Activated gamma-delta T cell treated with Interleukin-2 at 50 U/mL for 16 hours (primary cell): ENCODE measurements at places on chromosomes 3 and 15.

DNA sequence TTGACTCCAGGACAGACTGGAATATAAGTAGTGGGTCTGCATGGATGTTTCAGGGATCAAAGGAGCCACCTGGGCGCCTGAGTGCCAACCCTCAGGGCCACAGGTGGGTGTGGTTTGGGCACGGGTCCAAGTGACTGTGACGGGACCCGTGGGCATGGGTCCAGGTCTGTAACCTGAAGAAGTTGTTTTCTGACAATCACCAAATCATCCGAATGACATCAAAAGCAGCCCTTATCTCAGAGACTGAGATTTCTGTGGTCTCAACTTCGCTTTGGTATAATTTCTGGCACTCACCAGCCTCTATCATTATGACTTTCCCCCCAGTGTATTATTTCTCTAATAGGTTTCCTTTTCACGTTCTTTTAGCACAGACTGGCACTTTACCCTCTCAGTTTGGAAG is 24.4 kb downstream of the RLBP1 start:
- DNase-seq: no peak

DNA sequence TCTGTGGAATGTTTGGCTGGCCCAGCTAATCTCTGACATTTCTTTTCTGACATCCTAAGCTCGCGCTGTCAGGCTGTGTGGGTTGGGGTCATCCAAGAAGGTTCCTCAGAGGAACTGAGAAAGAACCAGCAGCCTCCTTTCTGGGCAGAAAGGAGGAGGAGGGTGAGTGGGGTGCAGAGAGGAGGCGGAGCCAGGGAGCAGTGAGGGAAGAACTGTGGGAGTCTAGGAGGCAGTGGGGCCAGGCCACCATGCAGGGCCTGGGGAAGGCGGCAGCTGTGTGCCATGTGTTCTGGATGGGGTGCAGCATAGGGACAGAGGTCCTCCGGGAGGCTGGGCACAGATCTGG is 5.3 kb downstream of the SEMA7A start:
- no peak for DNase-seq

- DNase-seq: no peak
Measured at GRCh38 chr3:4751502-4752101, 227.6 kb upstream of the BHLHE40 start.

DNA sequence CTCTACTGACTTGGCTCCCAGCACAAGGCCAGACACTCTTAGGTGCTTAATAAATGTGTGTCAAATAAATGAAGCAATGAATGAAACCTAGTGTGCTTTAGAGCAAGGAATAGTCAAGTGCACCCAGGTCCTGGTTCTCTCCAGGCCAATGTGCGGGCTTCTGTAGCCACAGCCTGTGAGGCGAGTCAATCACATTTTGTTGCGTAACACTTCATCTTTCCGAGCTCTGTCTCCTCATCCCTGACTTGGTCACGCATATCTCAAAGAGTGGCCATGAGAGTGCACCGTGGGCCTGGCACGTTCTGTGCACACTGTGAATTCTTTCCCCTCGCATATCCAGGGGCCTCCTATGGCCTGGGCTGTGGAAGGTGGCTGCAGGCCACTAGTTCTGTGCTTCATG is 11.4 kb upstream of the SH3GL3 start:
- DNase-seq: no peak
